Bronchial epithelial cell (primary cell): ENCODE measurements at places on chromosomes 7 and 10.

DNA sequence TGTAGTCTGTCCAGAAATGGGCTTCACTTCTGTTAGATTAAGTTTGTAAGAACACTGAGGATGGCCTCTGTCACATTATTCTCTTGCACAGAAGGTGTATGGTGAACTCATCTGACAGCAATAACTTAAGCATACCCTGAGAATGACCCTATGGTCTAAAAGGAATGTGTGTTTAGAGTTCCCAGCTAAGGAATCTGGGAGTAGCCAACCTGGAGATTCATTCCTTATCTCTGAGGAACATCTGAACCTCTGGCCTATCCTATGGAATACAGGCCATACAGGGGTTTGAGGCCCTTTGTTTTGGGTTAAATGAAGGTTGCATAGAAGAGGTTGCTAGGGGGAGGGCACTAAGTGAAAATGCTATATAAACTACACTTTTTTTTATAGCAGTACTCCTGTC, 41.4 kb downstream of the LAMB4 start:
- DNase-seq, result no peak

GRCh38 chr7:86933295-86933845, 126.1 kb downstream of the ELAPOR2 start:
- no peak for DNase-seq

DNA sequence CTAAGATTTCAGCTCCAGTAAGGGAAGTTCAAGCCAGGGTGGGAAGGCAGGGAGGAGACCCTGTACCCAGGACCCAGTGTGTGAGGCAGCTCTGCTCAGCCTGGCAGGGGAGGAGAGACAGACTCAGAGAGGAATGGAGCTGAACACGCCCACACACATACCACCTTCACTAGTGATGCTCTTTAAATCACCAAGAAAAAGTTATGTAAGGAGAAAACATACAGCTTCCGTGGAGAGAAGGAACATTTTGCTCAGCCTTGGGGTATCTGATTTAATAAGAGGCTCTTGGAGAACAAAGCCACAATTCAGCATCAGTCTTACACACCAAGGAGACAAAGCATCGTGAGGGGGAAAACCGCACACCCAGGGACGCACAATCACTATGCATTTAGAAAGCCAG, 62.9 kb downstream of the PRKAG2 start:
- DNase-seq, result no peak

DNA sequence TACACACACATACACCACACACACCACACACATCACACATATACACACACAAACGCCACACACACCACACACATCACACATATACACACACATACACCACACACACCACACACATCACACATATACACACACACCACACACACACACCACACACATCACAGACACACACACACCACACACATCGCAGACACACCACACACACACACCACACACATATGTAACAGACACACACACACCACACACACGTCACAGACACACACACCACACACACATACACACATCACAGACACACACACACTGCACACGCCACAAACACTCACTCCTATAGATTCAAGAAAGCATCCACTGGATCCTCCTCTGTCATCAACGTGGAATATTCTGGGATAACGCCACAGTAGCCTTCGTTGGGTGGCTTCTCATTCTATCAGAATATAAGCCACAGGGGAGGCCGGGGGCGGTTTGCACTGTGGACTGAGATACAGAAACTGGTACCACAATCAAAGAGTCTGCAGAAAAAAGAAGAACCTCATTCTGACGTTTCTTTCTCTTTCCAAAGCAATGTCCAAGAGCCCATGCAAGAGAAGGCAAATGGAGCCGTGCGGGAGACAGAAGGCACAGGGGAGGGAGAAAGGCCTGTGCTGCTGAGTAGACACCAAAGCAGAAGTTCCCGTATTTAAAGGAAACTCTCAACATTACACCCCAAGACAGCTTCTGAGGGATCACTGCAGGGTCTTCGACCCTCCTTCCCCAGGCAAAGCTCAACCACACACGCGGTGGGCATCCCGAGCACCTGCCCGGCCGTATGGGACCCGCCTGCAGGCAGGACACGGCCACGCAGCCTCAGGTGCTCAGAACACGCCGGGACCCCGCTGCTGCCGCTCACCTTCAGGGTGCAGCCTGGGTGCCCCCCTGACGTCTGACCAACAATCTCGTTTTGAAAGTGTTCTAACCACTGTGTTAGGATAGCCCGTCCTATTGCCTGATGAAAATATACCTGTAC, 321.2 kb downstream of the DNAJB6 start:
- no peak for DNase-seq

GRCh38 chr7:108026116-108026515, 23.2 kb upstream of the LAMB1 start:
- DNase-seq, result no peak

GRCh38 chr7:156074084-156074483, 261.8 kb upstream of the SHH start:
- DNase-seq, result no peak

GRCh38 chr10:69223028-69223342, 2.9 kb downstream of the HKDC1 start:
- DNase-seq, result no peak
